Upper lobe of left lung (tissue), 6 donors: ENCODE measurements at places on chromosomes 1 and 21. TPM values are rescaled to one million over a fixed set of nuclear protein-coding genes. Genes with fewer than 3 reads are reported as not detected.

- no peak for DNase-seq
These were observed 1.2 kb upstream of the GBP7 start for GRCh38 chr1:89176971-89177370.

PLA2G2C gene
- not detected for total RNA-seq

DNA sequence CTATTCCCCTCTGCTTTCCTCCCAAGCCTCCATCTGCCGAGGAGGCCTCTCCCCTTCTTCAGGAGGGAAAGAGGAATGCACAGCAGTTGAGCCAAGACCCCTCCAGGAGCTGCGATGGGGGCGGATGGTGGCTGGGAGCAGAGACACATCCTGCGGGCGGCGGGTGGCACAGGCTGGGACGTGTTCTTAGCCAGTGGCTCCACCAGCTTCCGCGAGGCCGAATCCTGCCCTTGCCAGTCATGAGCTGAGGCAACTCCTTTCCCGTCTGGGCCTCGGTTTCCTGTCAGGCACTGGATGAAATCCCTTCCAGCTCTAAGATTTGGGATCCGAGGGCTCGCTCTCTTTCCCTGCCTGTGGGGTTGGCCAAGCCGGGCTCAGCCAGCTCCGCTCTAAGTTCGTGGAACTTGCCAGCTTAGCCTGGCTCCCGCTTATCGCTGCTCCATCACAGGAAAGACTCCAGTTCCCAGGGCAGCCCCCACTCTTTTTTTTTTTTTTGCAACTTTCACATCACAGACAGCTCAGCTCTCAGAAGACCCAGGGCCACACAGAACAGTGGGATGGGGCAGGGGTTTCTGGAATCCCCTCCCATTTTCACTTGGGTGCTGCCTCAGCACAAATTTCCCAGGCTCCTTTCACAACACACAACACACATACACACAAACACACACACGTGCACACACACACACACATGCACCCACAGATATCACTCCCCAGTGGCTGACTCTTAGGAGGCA lies 506 bp downstream of the MYOM3 start:
- no peak for DNase-seq

AQP10 gene
- total RNA-seq: 0.49 TPM

SPRR2E gene
- total RNA-seq: not detected

DNA sequence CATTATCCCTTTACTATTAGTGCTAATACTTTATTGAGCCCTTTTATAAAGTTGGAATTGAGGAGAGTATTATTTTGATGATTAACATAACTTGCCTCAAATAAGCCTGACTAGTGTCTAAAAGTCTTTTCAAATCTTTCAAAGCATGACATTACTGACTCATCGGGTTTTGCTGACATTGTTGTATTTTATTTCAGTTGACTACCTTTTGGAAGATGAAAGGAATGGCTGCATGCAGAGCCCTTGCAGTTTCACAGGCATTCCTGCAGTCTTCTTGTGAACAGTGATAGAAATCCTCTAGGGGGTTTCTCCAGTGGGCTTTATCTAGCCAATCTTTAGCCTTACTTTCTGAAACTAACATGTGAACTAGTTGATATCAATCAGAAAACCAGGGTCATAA lies 43.0 kb upstream of the TMEM61 start:
- no peak for DNase-seq

- DNase-seq: no peak
These were observed 195.8 kb upstream of the PKN2 start for GRCh38 chr1:88488237-88488636.

OVAAL gene
- total RNA-seq: not detected

OSCP1 gene
- total RNA-seq: 11.8 TPM

KRTAP11-1 gene
- total RNA-seq: not detected

- no peak for DNase-seq
These were observed 354.7 kb downstream of the LMO4 start for GRCh38 chr1:87683196-87683956.

DNA sequence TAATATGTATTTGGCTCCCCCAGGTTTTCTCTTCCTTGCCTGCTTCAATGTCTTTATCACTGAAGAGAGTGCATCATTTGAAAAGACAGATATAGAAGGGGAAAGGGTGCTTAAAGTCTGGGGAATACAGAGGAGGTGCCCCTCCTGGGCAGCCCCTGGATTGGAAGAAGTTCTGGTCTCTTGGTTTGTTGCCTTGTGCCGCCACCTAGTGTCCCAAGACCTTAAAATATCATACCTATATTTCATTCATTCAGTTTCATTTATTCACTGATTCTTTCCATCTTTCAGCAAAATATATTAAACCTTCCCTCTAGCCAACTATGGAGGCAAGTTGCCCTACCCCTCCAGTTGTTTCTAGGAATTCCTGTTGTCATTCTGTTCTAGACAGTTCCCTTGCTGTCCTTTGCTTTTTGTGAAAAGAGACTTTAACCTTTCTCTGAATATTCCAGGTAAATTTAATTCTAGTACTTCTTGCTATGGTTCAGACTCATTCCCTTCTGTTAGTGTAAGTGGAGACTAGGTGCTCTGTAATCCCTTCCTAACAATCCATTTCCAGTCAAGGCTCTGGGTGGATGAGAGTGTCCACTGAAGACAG lies 56.1 kb downstream of the MEF2D start:
- no peak for DNase-seq

CCDC17 gene
- total RNA-seq: 50.3 TPM

DNA sequence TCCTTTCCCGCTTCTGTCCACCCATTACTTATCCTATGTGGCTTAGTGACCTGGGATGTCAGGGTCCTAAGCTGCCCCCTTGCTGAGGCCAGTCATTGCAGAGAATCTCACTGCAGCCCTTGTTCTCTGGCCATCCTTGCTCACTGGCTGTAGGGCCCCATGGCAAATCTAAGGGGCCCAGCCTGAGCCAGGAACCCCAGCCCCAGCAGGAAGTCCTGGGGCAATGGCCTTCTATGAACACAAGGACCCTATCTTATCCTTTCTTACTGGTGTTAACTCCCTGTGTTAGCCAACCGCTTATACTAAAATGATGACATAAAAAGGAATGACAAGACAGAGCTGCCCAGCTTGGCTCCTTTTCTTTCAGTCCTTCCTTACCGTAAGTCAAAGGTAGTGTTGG lies 29.9 kb downstream of the DHCR24 start:
- DNase-seq: no peak

DNA sequence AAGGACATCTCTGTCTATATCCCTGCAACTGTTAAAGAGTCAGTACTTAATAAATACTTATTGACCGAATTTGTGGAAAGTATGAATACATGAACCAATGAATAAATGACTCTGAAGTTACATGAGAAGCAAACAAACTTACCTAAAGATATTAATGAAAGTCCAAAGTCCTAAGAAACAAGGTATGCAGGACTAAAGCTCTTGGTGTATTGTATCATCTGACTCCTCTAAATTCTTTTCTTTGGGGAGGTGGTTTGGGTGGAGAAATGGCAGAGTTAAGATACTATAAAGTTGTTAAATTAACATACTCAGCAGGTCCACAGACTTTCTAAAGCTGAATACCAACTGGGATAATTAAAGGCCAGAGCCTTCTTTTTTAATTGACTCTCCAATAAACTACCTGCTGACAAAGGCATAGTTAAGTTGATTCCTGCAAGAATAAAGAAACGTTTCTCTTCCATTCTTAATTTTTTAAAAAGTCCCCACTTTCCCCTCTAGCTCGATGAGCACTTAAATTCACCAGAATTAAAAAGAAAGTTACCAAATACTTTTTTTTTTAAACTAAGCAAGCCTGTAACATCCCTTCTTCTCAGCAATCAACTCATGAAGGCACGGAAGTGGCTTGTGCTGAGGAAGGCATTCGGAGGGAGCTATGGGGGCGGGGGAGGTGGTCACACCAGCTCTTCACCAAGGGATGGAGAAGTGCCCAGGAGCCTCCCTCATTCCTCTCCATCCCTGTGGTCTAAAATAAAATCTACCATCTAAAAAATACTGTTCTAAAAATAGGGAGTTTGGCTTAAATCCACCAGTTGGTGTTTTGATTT lies 61.1 kb downstream of the GADD45A start:
- no peak for DNase-seq

MIGA1 gene
- total RNA-seq: 19.2 TPM

GRCh38 chr1:182205351-182206022 lies 144.0 kb upstream of the ZNF648 start:
- no peak for DNase-seq

TBX15 gene
- total RNA-seq: 0.13 TPM

KPNA6 gene
- 53.8 TPM for total RNA-seq

GRCh38 chr1:240116831-240117769 lies 25.4 kb downstream of the FMN2 start:
- DNase-seq: no peak

- DNase-seq: peak; percentile 46
These were observed 14.0 kb upstream of the MIXL1 start for GRCh38 chr1:226209307-226210059.
